Midbrain (tissue), 1 donor: ENCODE measurements at places on chromosomes 7 and 10.

DNA sequence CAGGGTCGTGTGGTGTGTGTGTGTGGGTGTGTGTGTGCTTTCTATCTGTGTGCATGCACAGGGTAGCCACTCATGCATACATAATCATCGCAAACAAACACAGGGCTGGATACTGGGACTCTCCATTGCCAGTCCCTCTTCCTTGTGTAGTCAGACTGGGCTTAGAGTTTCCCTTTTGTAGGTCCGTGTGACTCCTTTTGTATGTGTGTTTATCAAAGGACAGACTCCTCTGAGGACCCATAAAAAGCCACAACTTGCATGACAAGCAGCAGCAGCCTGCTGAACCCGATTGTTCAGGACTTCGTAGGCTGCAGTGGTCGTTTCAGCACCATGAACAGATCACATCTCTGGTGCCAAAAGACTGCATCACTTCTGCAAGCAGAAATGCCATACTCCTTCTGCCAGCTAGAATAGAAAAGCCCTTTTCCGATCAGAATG, 895 bp downstream of the VSTM2A start:
- DNase-seq, result peak; percentile 24

DNA sequence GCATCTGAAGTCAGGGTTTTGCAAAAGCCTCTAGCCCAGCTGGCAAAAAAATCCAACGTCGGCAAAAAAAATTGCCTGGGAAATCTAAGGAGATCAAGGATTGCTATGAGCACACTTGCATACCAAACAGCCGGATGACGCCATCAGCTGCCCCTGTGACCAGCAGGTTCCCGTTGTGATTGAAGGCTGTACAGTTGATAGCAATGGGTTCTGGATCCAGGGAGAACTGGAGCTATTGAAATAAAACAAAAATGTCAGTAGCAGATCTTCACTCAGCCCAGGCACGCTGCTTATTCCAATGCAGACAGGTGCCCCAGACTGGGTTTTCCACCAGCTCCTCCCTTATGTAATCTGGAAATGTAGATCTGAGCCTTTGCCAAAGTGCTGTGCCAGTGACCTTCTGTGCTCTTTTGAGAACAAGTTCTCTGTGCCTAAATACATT, 18.7 kb upstream of the CYREN start:
- no peak for DNase-seq

GRCh38 chr10:52483587-52483986, 169.5 kb downstream of the DKK1 start:
- no peak for DNase-seq

- DNase-seq, result no peak
Measured at GRCh38 chr7:140972876-140973829, 41.6 kb downstream of the MRPS33 start.
